Stimulated activated CD8-positive, alpha-beta memory T cell treated with anti-CD3 and anti-CD28 coated beads, Interleukin-7, amount 100 ng/mL, for 1 hour (primary cell): ENCODE measurements at places on chromosomes 4 and X.

DNA sequence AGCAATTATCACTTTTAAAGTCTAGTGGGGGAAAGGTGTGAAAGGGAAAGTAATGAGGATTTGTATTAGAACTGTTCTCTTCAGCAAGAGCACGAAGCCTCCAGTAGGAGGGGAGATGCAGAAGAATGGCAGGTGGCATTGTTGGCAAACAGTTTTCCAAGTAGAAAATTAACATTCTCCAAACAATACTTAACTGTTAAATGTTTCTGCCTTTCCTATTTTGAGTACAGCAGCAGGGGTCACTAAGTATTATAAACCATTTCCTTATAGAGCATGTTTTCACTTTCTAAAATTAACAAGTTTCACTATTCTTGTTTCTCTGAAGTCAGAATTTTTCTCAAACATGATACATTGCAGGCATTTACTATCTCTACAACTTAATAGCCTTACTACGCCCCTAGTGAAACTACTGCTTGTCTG, 58.7 kb downstream of the LEF1 start:
- DNase-seq = no peak

DNA sequence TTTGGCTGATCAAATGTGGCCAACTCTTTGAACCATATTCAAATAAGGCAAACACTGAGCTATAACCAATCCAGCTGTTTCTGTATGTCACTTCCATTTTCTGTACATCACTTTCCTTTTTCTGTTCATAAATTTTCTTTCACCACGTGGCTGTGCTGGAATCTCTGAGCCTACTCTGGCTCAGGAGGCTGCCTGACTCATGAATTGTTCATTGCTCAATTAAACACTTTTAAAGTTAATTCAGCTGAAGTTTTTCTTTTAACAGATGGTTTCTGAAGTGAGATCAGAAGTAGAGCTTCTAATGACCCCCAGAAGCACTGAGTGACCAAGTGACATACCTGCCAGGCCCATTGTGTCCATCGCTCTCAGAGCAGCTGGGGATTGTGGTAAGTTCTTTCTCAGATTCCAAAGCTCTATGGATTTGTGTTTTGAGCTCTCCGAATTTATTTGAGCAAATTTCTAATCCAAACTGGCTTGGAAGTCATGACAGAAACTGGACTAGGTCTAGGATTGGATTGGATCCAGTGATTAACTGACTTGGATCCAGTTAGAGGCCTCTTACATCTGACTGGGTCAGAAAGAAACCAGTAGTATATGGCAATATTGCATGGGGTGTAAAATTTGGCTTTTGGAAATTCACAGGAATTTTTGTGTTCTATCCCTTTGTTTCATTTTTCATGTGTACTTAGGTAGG, 121.2 kb upstream of the BANK1 start:
- DNase-seq = no peak

GRCh38 chr4:152090543-152090942, 329.7 kb upstream of the GATB start:
- no peak for DNase-seq

- DNase-seq = no peak
These were observed 65.2 kb downstream of the FAM13A start for GRCh38 chr4:88991746-88992145.

DNA sequence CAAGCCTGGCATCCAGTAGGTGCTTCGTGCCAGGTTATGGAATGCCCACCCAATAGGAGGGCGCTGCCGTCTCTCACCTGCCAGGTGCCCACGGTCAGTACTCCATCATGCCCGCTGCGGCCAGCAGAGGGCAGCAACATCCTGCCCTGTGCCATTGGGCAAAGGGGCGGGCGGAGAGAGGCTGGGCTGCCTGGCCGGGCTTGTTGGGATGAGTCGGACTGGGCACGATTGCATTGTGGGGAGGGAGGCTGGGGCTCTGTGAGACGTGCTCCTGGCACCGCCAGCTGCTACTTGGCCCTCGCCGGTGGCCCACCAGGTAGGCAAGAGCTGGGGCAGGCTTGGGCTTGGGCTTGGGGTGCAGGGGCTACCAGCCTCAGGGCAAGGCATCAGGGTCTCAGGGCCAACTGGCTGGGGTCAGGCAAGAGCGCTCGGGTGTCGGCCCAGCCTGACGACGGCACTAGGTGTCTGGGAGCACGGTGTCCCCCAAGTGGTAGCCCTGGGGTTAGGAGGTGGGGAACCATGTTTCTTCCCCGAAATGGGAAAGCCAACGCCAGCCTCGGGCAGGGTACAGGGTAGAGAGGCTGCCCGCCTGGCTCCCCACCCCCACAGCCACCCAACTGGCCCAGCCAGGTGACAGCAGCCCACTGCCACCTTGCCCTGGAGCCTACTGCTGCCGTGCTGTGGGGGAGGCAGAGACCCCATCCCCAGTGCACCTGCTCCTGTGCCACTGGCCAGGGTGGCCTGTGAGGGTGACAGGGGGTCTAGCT, at the start of gene PLXNB3:
PLXNB3 (plus strand) TSS at position 261 of the 767 bp plus-strand sequence. CDS start 1,287 bp downstream, outside the sequence.
- DNase-seq = peak; percentile 57

DNA sequence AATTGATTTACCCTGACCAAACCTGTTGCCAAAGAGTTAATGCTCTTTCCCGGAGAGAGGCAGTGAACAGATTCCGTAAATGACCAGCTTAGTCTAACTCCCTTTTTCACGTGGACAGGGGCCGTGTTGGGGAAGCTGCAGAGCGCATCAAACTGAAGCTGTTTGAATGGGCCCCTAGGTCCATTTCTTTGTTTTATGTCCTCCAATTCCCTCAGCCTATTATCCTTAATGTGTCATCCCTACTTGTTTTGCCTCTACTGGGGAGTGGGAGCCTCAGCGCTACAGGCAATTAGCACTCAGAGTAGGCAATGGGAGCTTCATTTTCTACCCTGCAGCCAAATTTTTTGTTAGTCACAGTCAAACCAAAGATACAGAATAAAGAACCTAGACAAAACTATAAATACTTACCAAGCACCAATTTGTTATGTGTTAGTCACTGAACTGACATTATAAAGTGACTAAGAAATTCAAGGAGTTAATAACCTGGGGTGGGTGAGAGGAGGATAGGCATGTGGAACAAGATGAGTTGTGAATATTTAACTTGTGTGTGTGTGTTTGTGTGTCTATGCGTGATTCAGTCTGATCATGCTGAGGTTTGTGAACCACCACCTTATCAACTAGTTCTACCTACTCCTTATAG, 417.4 kb downstream of the PACRGL start:
- no peak for DNase-seq

- no peak for DNase-seq
These were observed 47.9 kb downstream of the SOWAHB start for GRCh38 chr4:76850010-76850441.

- no peak for DNase-seq
These were observed 515.0 kb downstream of the INPP4B start for GRCh38 chr4:142331132-142331531.

- DNase-seq = no peak
These were observed 114.5 kb upstream of the SLIT2 start for GRCh38 chr4:20137176-20137575.

- DNase-seq = no peak
These were observed 245.8 kb upstream of the DIAPH2 start for GRCh38 chrX:96438803-96439202.

DNA sequence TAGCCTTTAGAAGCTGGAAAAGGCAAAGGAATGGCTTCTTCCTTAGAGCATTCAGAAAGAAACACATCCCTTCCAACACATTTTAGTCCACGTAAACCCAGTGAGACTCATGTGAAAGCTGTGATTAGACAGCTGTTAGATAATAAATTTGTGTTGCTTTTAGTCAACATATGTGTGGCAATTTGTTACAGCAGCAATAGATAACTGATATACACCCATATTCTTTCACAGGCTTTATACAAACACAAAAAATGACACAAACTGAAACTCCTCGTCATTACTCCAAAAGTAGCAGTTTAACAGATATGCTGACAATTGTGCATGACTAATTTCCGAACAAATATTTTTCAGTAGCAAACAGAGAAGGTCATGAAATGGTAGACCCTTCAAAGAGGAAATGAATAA, 65.3 kb downstream of the ANTXR2 start:
- DNase-seq = no peak

DNA sequence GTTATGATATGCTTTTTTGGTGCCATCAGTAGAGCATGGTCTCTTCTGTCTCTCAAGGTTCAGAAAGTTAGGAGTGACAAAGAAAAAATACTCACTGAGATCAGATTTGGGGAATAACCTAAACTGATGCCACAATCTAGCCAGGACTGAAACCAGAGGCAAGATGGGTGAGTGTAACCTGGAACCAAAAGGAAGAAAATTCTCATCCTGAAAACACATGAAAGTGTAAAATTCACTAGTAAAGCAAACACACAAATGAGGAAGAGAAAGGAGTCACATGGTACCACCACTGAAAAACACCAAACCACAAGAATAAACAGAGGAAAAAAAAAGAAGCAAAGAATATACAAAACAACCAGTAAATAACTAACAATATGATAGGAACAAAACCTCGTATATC, 96.4 kb downstream of the ANXA10 start:
- no peak for DNase-seq
